ENCODE measurements at places on chromosomes 4 and X.
A peak's percentile ranks its signal among the peaks of the same experiment; 100 is the strongest.

- DNase-seq: no peak
Measured at GRCh38 chr4:131063878-131064277, 1967.9 kb downstream of the C4orf33 start.

GRCh38 chrX:123310112-123310511, 126.0 kb downstream of the GRIA3 start:
- no peak for DNase-seq

GRCh38 chr4:184267673-184268583, 50.3 kb upstream of the ENPP6 start:
- DNase-seq: peak; percentile 68

DNA sequence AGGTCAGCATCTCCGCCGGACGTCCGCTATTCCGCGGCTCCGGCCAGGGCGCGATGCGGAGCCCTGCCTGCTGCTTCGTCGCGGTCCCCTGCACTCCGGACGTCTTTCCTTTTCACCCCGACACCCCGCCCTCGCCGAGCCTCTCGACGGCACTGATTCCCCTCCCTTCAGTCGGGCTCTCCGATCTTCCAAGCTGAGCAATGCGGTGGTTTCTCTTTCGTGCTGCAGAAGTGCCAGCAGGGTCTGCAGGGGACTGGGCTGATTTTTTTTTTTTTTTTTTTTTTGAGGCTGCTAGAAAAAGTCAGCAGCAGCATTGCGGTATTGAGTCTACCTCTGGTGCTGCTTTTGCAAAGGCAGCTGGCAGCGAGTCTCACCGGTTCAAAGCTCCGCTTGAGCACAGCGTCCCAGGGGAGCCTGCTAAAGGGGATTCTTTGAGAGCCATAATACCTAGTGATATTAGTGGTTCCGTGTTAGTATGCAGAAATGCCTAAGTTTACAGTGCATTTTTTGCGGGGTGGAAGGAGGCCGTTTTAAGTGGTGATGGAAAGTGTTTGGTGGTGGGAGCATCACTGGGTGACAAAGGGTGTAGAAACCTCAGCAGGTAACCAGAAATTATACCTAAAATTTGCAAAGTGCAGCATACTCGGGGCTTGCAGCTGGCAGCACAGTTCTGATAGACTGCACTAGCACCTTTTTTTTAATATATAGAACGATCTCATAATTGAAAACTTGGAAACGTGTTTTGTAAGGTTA, 969 bp downstream of the STIM2 start:
- DNase-seq: no peak

Measured in AG04450 (cell line).